ENCODE measurements at places on chromosomes 13 and 19. TPM values are rescaled to one million over a fixed set of nuclear protein-coding genes. Genes with fewer than 3 reads are reported as not detected.

TM9SF2 gene
- total RNA-seq, result 53.4 TPM

- no peak for DNase-seq
Observed at GRCh38 chr13:70568571-70568970, 460.3 kb upstream of the KLHL1 start.

DNA sequence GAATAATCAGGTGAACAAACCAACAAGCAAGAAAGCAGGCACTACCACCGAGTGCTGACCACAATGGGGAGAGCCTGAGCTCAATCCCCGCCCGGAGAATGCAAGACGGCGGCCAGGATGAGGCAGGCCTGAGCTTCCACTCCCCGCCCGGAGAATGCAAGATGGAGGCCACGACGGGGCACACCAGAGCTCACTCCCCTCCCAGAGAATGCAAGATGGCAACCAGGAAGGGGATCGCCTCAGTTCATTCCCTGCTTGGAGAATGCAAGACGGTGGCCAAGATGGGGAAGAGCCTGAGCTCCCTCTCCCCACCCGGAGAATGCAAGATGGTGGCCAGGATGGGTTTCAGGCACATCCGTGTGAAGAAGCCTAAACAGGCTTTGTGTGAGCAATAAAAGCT lies 24.7 kb upstream of the MIER2 start:
- no peak for DNase-seq

GRCh38 chr13:52459668-52460067 lies 4.4 kb downstream of the CKAP2 start:
- no peak for DNase-seq

SEMA6B gene
- not detected for total RNA-seq

DNA sequence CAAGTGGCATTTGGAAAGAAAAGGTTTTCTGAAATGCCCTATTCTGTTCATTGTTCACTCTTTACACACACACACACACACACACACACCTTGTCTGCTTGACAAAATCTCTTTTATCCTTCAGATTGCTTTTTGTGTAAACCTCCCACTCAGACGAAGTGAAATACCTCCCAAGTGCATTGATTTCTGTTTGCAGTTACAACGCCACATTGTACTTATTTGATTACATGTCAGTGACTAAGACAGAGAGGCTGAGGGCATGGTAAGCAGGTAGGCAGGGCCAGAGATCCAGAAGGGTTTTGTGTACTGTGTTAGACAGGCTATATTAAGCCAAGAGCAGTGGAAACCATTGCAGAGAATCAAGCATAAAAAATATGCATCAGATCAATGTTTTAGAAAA lies 561.8 kb downstream of the GPC6 start:
- no peak for DNase-seq

PEX11G gene
- total RNA-seq, result 0.51 TPM

DNA sequence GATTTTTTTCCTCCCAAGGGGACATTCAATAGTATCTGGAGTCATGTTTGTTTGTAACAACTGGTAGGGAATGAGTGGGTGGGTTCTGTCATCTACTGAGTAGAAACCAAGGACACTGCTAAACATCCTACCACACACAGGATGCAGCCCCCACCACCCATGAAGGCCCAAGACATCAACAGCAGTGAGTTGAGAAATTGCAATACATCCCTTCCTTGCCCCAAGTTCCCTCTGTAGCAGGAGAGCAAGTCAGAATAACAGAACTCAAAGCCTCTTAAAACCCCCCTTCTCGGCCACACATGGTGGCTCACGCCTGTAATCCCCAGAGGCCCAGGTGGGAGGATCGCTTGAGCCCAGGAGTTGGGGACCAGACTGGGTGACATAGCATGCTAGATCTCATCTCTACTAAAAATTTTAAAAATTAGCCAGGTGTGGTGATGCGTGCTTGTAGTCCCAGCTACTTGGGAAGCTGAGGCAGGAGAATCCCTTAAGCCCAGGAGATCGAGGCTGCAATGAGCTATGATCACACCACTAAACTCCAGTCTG lies 2.4 kb upstream of the CYP2F1 start:
- DNase-seq, result no peak

ZNF625 gene
- total RNA-seq, result 3.8 TPM

DNA sequence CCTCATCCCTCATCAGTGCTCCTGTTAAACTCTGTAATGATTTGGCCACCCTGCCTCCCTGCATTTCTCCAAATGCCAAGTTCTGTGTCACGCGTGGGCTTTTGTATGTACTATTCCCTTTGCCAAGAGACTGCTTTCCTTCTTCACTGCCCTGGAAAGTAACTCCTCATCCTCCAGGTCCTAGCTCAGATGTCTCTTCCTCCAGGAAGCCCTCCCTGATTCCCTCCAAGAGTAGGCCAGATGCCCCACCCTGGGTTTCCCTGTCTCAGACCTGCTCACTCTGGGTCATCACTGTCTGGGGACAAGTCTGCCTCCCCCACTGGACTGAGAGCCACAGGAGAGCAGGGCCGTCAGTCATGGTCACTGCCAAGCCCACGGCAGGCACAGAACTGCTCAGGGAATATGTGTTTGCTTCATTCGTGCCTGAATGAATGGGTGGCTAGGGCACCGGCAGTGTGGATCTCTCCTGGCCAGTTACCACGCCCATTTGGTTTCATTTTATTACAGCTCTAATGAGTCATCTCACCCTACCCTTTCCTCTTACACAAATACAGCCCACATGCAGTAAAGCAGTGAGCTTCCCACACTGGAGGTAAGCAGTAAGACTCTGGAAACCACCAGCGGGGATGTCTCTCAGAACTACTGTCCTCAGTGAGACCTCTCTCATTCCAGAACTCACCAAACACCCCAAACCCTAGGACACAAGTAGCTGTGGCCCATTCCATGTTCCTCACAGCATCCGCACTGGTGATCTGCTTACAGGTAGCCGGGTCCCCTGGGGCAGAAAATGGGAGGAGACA lies 12.1 kb upstream of the GPR4 start:
- DNase-seq, result peak; percentile 72

DNA sequence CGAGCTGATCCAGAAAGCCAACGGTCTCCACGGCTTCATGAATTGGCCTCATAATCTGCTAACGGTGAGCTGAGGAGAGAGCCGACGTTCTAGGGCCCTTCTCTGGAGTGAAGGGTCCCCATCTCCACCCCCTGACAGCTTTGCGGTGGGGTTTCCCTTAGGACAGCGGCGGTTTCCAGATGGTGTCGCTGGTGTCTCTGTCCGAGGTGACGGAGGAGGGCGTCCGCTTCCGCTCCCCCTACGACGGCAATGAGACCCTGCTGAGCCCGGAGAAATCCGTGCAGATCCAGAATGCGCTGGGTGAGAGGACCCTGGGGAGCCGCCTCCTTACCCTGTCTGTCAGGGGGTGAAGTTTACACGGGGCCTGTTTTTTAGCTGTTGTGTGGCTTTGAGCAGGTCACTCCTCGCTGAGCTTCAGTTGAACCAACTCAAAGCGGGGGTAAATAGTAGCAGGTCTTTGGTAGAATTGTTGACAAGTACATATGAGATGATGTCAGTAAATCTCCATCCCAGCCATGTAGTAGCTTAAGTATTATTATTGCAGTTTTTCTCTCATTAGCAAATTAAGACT lies 801 bp downstream of the QTRT1 start:
- DNase-seq, result peak; percentile 60

ZNF835 gene
- 2.8 TPM for total RNA-seq

DNA sequence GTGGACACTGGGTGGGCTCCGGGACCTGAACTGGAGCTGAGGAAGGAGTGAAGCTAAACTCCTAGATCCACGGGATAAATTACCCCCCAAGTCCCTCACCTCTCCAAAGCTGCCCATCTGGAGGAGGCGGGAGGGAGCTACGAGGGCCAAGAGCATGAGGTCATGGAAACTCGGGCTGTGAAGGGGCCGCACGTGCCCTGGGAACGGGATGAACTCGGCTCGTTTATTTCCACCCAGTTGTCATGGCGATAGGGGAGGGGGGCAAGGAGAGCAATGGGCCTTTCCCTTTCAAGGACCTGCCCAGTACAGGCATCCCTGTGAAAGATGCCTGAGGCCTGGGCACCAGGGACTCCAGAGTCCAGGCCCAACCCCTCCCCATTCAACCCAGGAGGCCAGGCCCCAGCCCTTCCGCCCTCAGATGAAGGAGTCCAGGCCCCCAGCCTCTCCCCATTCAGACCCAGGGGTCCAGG lies 3.8 kb downstream of the PPP1R12C start:
- DNase-seq, result no peak

GRCh38 chr19:49546825-49547565 lies 19.2 kb downstream of the RCN3 start:
- peak; percentile 76 for DNase-seq

GRCh38 chr13:100439247-100439970 lies 149.2 kb downstream of the GGACT start:
- no peak for DNase-seq

IL12RB1 gene
- 17.2 TPM for total RNA-seq

LYL1 gene
- total RNA-seq, result 2.5 TPM

C5AR2 gene
- total RNA-seq, result not detected

MEIOSIN gene
- not detected for total RNA-seq

KCNN4 gene
- 110 TPM for total RNA-seq

GRCh38 chr13:96314974-96315373 lies 225.1 kb downstream of the HS6ST3 start:
- no peak for DNase-seq

GRCh38 chr13:75307370-75307949 lies 174.5 kb downstream of the TBC1D4 start:
- DNase-seq, result no peak

GRCh38 chr19:35421362-35421761 lies 26.7 kb upstream of the FFAR2 start:
- DNase-seq, result no peak

GRCh38 chr13:95387733-95388207 lies 86.5 kb upstream of the ABCC4 start:
- DNase-seq, result no peak

THSD1 gene
- 0.19 TPM for total RNA-seq

GRCh38 chr13:50589139-50589538 lies 254.4 kb downstream of the DLEU7 start:
- DNase-seq, result peak; percentile 17

- peak; percentile 92 for DNase-seq
Observed at GRCh38 chr19:53254411-53255341, at the start of gene ZNF677. ZNF677 (minus strand) TSS chr19:53254873; CDS start chr19:53251550, 3,323 bp downstream.

GRCh38 chr19:12140545-12141404 lies 625 bp upstream of the ZNF20 start:
- DNase-seq, result peak; percentile 93

DNA sequence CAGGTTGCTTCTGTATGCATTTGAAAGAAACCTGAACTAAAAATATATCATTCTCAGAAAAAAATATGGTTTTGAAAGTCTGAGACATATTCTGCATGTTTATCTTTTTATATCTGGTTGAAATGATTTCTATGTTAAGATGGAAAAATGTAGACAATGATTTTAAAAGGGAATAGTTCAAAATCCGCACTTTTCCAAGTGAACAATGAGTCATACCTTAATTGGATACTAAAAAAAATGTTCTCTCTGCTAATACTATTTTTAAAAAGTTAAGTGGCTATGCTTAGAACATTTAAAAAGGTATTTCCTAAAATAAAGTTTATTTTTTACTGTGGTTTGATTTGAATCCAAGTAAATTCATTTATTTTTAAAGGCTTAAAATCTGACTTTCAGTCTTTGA lies 801.4 kb downstream of the SLITRK6 start:
- DNase-seq, result no peak

- no peak for DNase-seq
Observed at GRCh38 chr13:75600371-75600770, 35.8 kb upstream of the LMO7 start.

DNA sequence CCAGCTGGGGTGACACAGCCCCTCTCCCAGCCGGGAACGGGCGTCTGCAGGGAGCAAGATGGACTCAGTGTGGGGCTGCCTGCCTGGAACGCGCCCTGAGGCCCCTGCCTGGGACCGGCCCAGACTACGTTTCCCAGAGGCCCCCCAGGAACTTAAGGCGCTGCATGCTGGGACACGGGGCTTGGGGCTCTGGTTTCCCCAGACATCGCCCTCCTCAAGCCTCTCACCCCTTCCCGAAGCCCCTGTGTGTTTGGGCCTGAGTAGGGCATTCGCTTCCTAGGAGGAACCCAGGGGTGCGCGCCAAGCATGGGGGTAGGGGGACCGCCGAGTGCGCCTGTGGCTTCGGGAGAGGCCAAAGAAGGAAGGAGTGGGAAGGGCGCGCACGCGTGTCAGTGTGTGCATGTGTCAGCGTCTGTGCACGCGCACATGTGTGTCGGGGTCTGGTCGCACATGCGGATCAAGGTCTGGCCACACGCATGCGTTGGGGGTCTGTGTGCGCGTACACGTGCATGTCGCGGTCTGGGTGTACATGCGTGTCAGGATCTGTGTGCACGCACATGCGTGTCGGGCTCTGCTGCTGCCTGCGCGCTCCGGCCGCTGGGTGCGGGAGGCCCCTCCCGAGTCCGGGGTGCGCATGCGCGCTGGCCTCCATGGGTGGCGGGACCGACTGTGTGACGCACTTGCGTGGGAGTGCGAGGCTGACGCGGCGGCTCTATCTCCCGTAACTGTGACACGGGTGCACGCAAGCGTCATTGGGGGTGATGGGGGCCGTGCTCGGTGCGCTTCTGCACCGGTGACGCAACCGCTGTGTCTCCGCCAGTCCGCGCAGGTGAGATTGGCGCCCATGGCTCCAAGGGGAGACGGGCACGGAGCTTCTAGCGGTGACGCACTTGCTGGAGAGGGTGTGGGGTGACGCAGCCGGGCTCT lies 16.2 kb downstream of the ZNF331 start:
- DNase-seq, result peak; percentile 96

SMIM24 gene
- total RNA-seq, result not detected

ATP1A3 gene
- total RNA-seq, result 1.8 TPM

PPM1N gene
- 2.8 TPM for total RNA-seq

DNA sequence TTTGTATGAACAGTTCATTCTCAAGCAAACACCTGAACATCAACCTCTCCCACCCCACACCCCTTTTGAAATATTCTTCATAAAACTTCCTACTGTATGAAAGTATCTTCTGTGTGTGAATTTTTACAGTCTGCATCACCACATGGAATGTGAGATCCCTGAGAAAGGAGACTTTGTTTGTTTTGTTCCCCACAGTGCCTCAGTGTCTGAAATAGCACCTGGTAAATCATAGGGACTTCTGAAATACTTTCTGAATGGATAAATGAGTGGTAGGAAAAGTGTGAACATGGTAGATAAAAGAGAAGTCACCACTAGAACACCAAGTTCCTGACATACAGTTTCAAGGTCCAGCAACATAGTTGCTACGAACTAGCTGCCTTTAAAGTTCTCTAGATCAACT lies 1071.2 kb downstream of the EFNB2 start:
- DNase-seq, result no peak

B3GNT8 gene
- 0.41 TPM for total RNA-seq

TBXA2R gene
- total RNA-seq, result 0.64 TPM
